Activated CD4-positive, alpha-beta T cell treated with anti-CD3 and anti-CD28 coated beads for 36 hours (primary cell): ENCODE measurements at places on chromosomes 11 and 22.
A peak's percentile ranks its signal among the peaks of the same experiment; 100 is the strongest.

GRCh38 chr11:78149646-78150045 lies 10.2 kb upstream of the ALG8 start:
- peak; percentile 27 for DNase-seq
- no peak overlapping the region for H3K4me3 ChIP-seq
- H3K27ac ChIP-seq = no peak overlapping the region

DNA sequence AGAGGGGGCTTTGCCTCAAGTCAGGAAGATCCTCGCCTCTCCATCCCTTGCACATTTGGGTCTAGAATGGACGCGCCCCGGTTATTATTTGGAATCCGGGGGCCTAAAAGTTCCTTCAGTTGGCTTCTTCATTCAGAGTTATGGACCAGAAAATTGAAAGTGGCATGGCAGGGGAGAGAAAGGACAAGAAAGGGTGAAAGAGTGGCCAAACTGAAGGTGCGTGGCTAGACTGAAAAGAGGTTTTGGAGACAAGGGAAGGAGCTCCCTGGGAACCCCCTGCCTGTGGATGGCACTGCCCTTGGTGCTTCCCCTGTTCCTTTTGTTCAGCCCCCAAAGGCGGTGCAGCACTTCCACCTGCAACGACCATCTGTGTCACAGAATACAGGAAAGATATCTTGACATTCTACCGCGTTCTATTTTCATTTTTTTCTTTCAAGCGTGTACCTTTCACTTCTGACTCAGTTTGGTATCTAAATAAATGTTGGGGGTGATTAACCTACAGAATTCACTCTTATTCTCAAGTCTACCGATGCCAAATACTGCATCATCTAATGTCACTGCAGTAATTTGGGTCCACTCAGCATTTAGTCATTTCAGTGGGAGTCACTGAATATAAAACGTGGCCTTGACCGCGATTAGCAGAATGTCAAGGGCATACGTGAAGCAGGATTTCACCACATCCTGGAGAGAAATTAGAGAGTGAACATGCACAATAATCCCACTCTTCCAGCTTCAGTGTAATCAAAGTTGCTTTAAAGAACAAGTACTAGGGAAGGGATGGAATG lies 88.1 kb upstream of the ARHGAP32 start:
- peaks cover 41% of the 10 kb centered on the region for H3K4me1 ChIP-seq
- peaks cover 14% of the 10 kb centered on the region for H3K27me3 ChIP-seq
- no peaks in the 10 kb centered on the region for H3K36me3 ChIP-seq

DNA sequence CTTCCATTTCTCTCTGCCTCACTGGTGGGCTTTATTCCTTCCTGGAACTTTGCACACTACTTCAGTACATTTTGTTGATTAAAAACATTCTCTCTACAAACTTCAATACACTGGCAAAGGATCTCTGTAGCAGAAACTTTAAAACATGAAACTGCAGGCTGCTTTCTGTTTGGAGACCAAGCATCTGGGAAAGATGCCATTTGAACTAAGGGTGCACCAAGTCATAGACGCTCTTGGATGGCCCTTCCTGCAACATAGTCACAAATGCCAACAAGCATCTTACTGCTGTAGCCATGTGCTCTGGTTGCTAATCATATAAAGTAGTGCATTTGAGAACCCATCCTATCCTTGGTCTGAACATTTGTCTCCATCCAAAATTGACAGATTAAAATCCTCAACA lies 56.4 kb downstream of the SNX19 start:
- H3K27ac ChIP-seq = no peak overlapping the region
- H3K27me3 ChIP-seq = peaks cover 11% of the 10 kb centered on the region
- H3K4me1 ChIP-seq = no peaks in the 10 kb centered on the region
- DNase-seq = no peak
- no peaks in the 10 kb centered on the region for H3K36me3 ChIP-seq

- H3K27me3 ChIP-seq = no peaks in the 10 kb centered on the region
- peak within 1 kb of the TSS; percentile 95 for H3K27ac ChIP-seq
- H3K36me3 ChIP-seq = peaks cover 5% of the 10 kb centered on the region
- H3K4me3 ChIP-seq = peak within 1 kb of the TSS; percentile 91
- peaks cover 30% of the 10 kb centered on the region for H3K4me1 ChIP-seq
Observed at GRCh38 chr11:68271781-68272608, at the start of gene C11orf24. C11orf24 (minus strand) TSS chr11:68271973; CDS start chr11:68263767, 8,206 bp downstream.

- H3K4me3 ChIP-seq = peak overlapping the region; percentile 62
- no peaks in the 10 kb centered on the region for H3K27me3 ChIP-seq
- no peaks in the 10 kb centered on the region for H3K36me3 ChIP-seq
- H3K27ac ChIP-seq = peak overlapping the region; percentile 91
- peaks cover 25% of the 10 kb centered on the region for H3K4me1 ChIP-seq
- peak; percentile 65 for DNase-seq
Observed at GRCh38 chr22:46748908-46749675, 11.0 kb upstream of the CERK start.

- no peak overlapping the region for H3K27ac ChIP-seq
- H3K36me3 ChIP-seq = no peaks in the 10 kb centered on the region
- no peaks in the 10 kb centered on the region for H3K4me1 ChIP-seq
Observed at GRCh38 chr11:87851827-87852226, 323.4 kb downstream of the RAB38 start.

DNA sequence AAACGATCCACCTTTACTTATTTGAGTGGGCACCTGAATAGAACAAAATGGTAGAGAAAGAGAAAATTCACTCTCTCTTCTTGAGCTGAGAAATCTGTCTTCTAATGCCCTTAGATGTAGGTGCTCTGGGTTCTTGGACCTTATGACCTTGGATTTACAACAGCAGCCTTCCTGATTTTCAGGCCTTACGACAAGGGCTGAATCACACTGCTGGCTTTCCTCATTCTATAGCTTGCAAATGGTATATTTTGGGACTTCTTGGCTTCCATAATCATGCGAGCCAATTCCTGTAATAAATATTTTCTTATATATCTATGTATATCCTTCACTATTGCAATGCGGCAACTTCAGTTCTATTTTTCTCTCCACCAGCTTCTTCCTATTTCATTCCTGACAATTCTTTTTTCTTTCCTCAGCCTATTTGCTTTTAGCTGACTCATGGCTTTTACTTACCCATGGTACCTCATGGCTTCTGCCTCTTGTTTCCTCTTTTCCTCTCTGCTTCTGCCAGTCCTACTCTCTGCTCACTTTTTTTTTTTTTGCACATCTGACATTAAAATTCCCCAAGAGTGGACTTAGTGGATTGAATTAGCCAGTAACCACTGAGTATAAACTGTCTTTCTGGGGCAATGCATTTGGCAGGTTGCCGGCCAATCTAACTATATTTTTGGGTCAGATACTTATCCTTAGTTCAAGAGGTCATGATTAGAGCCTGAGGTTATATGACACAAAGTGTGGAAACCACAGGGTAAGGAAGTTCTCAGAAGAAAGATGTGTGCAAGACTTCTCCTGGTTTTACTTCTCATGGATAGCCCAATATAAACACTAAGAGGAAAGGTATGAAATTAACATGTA lies 359.5 kb downstream of the TMEM135 start:
- H3K36me3 ChIP-seq = no peaks in the 10 kb centered on the region
- H3K27me3 ChIP-seq = peaks cover 8% of the 10 kb centered on the region
- DNase-seq = no peak
- H3K27ac ChIP-seq = no peak overlapping the region

- H3K36me3 ChIP-seq = peaks cover 48% of the 10 kb centered on the region
- no peaks in the 10 kb centered on the region for H3K27me3 ChIP-seq
- DNase-seq = no peak
- H3K4me3 ChIP-seq = peak overlapping the region; percentile 100
- peak overlapping the region; percentile 100 for H3K27ac ChIP-seq
Observed at GRCh38 chr11:10856689-10857458, 979 bp downstream of the ZBED5 start.

DNA sequence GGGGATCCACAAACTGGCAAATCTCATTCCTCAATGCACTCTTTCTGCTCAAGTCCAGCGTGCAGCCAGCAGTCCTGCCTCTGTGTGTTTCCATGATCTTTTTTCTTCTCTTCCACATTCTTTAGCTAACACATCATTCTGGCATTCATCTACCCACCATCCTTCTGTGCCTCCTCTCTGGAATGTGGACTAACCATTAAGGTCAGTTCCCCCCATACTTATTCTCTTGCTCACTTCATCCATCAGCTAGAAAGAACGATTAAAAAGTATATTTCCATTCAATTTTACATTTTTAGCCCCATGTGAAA lies 7.8 kb downstream of the KIRREL3 start:
- no peaks in the 10 kb centered on the region for H3K4me1 ChIP-seq
- DNase-seq = no peak
- H3K4me3 ChIP-seq = no peak overlapping the region

DNA sequence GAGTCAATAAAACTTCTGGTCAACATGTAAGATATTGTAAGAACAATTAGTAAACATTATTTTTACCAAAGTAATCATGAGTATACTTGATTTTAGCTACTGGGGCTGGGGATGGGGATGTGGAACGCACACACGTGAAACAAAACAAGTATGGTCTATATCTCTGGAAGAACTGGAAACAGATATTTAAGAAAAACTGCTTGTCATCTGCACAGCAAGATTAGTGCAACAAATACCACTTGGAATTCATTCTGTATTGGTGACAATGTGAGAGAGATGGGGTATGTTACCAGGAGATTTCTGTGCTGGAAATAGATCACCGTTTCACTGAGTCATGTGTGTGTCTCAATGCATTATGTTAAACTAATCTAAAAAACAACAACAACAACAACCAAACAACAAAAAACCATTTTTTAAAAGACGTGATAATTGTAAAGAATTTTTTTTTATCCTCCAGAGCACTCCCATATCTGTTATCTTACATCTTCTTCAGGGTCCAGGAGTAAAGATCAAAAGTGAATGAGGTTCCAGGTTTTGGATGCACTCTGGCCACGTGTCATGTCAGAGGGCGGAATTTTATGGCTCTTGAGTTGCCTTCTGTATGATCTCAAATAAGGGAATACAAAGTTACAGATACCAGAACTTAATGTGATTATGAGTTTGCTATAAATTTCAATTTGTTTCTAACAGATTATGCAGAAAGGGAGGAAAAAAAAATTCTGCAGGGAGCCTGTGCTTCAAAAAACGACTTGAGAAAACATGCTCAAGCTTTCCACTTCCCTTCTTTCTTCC lies 153.0 kb downstream of the BBOX1 start:
- no peak for DNase-seq
- H3K36me3 ChIP-seq = no peaks in the 10 kb centered on the region
- H3K27me3 ChIP-seq = peaks cover 21% of the 10 kb centered on the region
- H3K4me3 ChIP-seq = no peak overlapping the region
- no peak overlapping the region for H3K27ac ChIP-seq

DNA sequence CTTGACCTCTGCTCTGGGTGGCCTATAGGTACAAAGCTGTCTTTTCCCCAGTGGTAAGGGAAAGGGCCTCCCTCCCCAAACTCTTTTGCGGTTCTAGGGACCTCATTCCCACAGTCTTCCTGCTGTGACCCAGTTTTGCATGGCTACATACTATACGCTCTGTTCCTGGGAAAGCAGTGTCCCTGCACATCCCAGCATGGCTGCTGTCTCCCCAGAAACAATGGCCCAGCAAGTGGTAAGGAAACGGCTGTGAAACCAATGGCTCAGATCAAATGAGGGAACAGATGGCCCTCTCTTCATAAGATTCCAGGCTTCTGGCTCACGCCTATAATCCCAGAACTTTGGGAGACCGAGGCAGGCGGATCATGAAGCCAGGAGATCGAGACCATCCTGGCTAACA lies 41.1 kb downstream of the RPL27A start:
- H3K36me3 ChIP-seq = no peaks in the 10 kb centered on the region
- H3K27ac ChIP-seq = no peak overlapping the region
- H3K4me3 ChIP-seq = no peak overlapping the region
- no peaks in the 10 kb centered on the region for H3K4me1 ChIP-seq
- H3K27me3 ChIP-seq = peaks cover 2% of the 10 kb centered on the region

- DNase-seq = no peak
- no peak overlapping the region for H3K27ac ChIP-seq
- H3K36me3 ChIP-seq = no peaks in the 10 kb centered on the region
- H3K4me1 ChIP-seq = no peaks in the 10 kb centered on the region
- H3K4me3 ChIP-seq = no peak overlapping the region
- no peaks in the 10 kb centered on the region for H3K27me3 ChIP-seq
Observed at GRCh38 chr22:45917146-45917545, 59.8 kb downstream of the WNT7B start.

- no peak for DNase-seq
- no peak overlapping the region for H3K4me3 ChIP-seq
- H3K4me1 ChIP-seq = peaks cover 12% of the 10 kb centered on the region
- no peaks in the 10 kb centered on the region for H3K27me3 ChIP-seq
- H3K36me3 ChIP-seq = peaks cover 35% of the 10 kb centered on the region
Observed at GRCh38 chr11:43907028-43907975, 26.7 kb downstream of the ALKBH3 start.

- DNase-seq = peak; percentile 6
- no peak overlapping the region for H3K27ac ChIP-seq
- H3K4me1 ChIP-seq = no peaks in the 10 kb centered on the region
Observed at GRCh38 chr11:134939905-134940304, 527.9 kb upstream of the B3GAT1 start.

GRCh38 chr11:31676280-31676982 lies 134.7 kb downstream of the PAX6 start:
- no peak overlapping the region for H3K4me3 ChIP-seq
- no peaks in the 10 kb centered on the region for H3K27me3 ChIP-seq
- DNase-seq = no peak

GRCh38 chr11:105769627-105770026 lies 159.8 kb downstream of the GRIA4 start:
- no peaks in the 10 kb centered on the region for H3K4me1 ChIP-seq
- no peak for DNase-seq
- H3K27me3 ChIP-seq = no peaks in the 10 kb centered on the region
- no peaks in the 10 kb centered on the region for H3K36me3 ChIP-seq
- H3K27ac ChIP-seq = no peak overlapping the region

DNA sequence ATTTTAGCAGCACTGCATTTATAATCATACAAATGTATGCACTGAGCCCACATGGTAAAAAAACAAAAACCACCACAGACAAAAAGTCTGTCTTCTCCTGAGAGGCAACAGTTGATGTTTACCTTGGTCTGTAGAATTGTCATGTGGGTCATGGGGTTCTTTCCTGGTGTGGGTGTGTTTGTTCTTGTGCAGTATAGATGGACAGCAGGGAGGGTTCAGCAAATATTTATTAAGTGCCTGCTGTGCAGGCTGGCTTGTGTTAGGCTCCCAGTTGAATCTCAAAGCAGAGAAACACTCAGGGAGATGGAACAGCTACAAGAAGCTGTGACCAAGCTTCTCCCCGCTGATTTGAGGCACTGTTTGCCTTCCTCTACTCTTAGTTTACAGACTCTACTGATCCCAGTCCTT lies 82.2 kb downstream of the PISD start:
- no peak for DNase-seq
- no peaks in the 10 kb centered on the region for H3K27me3 ChIP-seq
- H3K4me1 ChIP-seq = peaks cover 33% of the 10 kb centered on the region
- H3K27ac ChIP-seq = peak overlapping the region; percentile 11
- no peak overlapping the region for H3K4me3 ChIP-seq

- H3K27ac ChIP-seq = no peak overlapping the region
- no peaks in the 10 kb centered on the region for H3K36me3 ChIP-seq
- no peaks in the 10 kb centered on the region for H3K4me1 ChIP-seq
- no peak overlapping the region for H3K4me3 ChIP-seq
- H3K27me3 ChIP-seq = no peaks in the 10 kb centered on the region
Observed at GRCh38 chr11:39434466-39434865, 2025.0 kb downstream of the LRRC4C start.
